LHCN-M2 (cell line): ENCODE measurements at places on chromosomes 7 and 10. TPM values are rescaled to one million over a fixed set of nuclear protein-coding genes. Genes with fewer than 3 reads are reported as not detected.
A peak's percentile ranks its signal among the peaks of the same experiment; 100 is the strongest.

Gene PARG
- 22.8 and 23.1 TPM in 2 replicates for total RNA-seq

Gene ITPRID1
- not detected in 2 replicates for total RNA-seq

Gene IGFBP1
- 0.23 and 1.2 TPM in 2 replicates for total RNA-seq

Gene PTPRN2
- 0.11 TPM in 1 of 2 replicates, not detected in the other for total RNA-seq

Gene HELLS
- total RNA-seq: 70.1 and 92.9 TPM in 2 replicates

Gene FOXI2
- total RNA-seq: not detected in 2 replicates

GRCh38 chr10:86346799-86347665, 19.6 kb downstream of the GRID1 start:
- no peak for DNase-seq

DNA sequence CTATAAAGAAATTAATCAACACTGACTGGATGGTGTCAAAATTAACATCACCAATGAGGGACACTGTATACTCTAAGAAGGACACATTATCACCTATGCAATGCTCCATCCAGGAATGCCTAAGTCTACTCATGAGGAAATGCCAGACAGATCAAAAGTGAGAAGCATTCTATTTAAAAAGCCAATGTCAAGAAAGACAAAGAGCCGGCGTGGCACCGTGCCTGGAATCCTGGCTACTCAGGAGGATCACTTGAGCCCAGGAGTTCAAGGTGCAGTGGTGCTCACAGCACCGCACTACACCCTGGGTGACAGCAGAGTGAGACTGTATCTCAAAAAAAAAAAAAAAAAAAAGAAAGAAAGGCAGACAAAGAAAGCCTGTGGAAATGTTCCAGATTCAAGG, 45.5 kb upstream of the ANAPC16 start:
- no peak for DNase-seq

GRCh38 chr10:6201516-6201975, 1.2 kb upstream of the PFKFB3 start:
- DNase-seq: peak; percentile 69

- DNase-seq: no peak
Observed at GRCh38 chr7:151814400-151815009, 62.4 kb downstream of the PRKAG2 start.

- no peak for DNase-seq
Observed at GRCh38 chr7:14639801-14640200, 262.8 kb downstream of the DGKB start.

GRCh38 chr7:116862951-116863670, 724 bp downstream of the CAPZA2 start:
- DNase-seq: peak; percentile 45

DNA sequence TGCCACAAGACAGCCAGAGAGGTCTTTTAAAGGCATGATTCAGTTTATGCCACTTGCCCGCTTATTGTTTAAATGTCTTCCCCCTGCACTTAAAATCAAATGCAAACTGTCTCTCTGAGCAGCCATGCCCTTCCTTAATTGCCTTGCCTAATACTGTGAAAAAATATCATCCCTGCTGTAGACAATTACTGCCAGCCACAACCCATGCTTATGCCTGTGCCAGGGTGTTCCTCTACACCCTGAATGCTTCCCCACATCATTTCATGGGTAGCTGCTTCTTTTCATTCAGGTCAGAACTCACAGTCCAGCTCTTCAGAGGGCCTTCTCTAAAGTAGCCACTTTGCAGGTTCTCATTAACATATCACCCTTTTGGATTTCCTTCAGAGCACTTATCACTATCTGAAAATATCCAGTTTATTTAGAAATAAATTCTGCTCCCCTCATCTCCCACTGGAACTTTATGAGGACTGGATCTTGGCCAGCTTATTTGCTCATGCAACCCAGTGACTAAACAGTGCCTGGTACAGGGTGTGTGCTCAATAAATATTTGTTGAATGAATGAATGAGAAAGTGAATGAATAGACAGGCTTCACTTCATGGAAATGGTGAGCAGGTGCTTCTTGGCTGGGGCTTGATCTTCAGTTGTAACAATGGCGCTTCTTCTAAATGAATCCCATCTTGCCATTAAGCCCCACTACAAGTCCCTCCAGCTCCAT, 162.4 kb upstream of the MDFIC start:
- DNase-seq: peak; percentile 38

DNA sequence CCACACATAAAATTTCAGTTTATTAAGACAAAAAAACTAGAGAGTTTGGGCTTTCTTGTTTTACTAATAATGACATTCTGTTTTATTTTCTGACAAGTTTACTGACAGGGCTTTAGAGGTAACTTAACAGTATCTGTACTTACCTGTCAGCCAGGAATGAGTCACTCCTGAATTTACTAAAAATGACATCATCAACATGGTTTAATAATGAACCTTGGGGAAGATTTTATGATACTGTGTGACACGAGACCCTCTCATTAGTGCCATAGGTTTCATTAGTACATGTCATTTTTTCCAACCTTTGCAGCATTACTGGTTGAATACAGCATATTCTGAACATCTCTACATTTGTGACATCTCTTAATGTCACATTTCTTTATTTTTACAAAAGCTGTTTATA, 131.1 kb downstream of the KCND2 start:
- no peak for DNase-seq
